Spleen (tissue), 13 donors: ENCODE measurements at places on chromosomes 5 and 9.

DNA sequence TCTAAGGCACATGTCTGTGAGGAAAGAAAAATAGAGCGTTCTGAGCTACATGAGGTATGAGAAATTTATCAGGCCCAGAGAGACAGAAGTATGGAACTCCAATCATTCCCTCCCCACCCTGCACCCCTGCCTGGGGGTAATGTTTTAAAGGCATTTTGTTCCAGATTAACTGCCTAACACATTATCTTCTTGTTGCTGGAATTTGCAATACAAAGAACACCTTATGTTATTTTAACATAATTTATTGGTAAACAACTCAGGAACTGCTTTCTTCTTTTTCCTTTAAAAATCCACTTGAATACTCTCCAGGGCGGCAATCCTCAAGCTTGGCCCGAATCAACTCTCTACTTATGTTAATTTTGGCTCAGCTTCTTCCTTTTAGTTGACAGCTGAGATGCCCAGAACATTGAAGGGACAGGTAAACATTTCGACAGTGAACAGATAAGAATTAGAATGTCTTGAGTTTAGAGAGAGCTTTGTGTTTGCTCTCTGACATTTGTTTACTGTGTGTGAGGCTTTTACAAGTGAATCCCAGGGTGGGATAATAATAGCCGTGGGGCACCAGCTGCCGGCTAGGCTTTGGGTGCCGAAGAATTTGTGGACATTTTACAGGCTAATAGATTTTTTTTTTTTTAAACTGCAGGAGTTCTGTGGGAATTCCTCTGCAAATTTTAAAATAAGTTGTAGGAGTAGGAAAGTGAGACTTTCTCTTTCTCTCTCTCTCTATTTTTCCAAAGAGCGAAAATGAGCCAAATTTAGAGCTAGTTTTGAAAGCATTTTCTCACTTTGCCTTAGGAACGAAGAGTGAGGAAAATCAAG lies 96.4 kb upstream of the TAF11L2 start:
- no peak for DNase-seq

DNA sequence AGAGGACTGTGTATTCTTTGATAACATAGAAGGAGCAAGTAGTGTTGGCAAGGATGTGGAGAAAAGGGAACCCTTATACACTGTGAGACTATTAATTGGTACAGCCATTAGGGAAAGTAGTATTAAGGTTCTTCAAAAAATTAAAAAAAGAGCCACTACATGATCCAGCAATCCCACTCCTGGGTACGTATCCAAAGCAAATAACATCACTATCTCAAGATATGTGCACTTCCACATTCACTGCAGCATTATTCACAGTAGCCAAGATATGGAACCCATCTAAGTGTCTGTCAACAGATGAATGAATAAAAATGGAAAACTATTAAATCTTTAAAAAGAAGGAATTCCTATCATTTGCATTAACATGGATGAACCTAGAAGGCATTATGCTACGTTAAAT lies 693.2 kb upstream of the RIOK2 start:
- DNase-seq = no peak

DNA sequence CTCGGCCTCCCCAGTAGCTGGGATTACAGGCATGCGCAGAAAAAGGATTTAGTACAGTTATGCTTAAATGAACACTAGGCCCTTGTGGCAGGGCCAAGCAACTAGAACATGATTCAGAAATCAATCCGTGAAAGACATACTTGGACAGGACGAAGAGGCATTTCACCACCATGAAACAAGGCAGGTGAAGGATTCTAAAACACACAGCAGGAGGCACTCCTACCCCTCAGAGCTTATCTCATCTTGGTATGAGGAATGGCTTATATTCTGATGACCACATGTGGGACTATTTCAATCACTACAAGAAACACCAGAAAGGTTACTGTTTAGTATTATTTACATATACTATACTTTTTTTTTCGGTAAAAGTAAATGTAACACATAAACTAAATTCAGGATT lies 15.7 kb downstream of the OR2S2 start:
- DNase-seq = no peak

GRCh38 chr5:31890046-31890445 lies 251.1 kb downstream of the PDZD2 start:
- DNase-seq = no peak

DNA sequence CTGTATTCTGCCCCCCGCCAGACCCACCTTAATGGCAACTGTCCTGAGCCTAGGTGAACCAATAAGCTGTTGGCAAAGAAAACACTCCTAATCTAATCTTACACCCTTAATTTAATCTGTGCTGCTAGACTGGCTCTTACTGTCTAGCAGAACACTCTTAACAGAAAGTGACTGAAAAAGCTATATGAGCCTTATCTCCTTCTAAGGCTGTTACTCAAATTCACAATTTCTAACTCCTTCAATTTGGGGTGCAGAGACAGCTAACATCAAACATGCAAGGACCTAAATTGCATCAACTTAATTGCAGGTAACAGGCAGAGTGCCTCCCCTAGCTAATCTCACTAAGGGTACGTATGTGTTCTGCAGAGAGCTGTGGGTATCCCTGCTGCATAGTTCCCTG lies 49.5 kb upstream of the MAP1B start:
- no peak for DNase-seq
